Lung (tissue), 17 donors: ENCODE measurements at places on chromosomes 12 and 14. TPM values are rescaled to one million over a fixed set of nuclear protein-coding genes. Genes with fewer than 3 reads are reported as not detected.

GRCh38 chr12:105461271-105461943, 130.9 kb downstream of the C12orf75 start:
- H3K36me3 ChIP-seq: no peaks in the 10 kb centered on the region
- no peak for DNase-seq
- H3K27me3 ChIP-seq: no peaks in the 10 kb centered on the region
- H3K4me3 ChIP-seq: no peak overlapping the region
- H3K27ac ChIP-seq: no peak overlapping the region
- no peaks in the 10 kb centered on the region for H3K4me1 ChIP-seq

DNA sequence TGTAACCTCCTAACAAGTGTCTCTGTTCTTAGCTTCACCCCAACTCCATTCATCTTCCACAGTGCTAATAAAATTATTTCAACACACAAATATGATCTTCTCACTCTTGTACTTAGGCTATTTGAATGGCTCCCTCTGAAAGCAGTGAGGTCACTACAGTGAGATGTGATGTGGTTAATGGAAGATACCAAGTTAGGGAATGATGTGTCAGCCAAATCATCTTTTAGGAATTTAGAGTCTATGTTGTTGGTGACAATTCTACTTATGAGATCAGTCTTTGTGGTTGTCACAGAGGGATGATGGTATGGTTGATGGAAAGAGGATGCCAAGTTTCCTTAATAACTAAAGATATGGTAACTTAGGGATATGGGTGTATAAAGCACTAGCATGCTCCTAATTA, 57.6 kb downstream of the POLR3B start:
- H3K27me3 ChIP-seq: no peaks in the 10 kb centered on the region
- no peak for DNase-seq
- H3K4me3 ChIP-seq: no peak overlapping the region
- no peaks in the 10 kb centered on the region for H3K36me3 ChIP-seq

DNA sequence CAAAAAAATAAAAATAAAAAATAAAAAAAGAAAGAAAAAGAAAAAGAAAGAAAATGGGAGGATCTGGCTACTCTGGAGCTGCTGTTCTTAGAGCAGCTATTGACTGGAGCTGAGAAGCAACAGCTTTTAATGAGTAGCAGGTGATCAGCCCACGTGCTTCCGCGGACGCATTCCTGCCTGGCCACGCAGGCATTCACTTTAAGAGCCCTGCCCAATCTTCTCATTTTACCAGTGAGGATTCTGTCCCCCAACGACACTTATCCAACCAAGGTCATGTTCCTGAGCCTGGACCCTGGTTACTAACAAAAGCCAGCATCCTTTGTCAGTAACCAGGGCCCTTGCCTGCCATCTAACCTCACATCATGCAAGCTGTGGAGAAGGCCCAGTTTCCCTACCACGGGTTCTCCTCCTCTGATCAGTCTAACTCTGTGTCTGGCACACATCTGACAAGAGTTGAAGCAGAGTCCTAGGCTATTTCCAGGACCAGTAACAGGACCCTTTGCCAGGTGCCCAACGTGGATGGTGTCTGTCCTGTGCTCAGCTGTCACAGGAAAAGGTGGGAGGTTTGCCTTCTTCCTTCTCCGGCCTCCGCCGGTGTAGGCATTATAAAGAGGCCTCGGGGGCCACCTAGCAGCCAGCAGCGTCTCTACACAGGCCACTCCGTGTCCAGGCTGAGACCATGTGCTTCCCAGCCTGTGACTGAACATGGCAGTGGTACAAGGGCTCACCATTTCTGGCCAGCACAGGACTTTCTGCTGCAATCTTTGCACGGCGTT, 60.9 kb upstream of the GPATCH2L start:
- no peak overlapping the region for H3K4me3 ChIP-seq
- DNase-seq: peak; percentile 43
- H3K27ac ChIP-seq: no peak overlapping the region
- peaks cover 48% of the 10 kb centered on the region for H3K4me1 ChIP-seq
- H3K27me3 ChIP-seq: no peaks in the 10 kb centered on the region

The TMTC1 gene
- 33.6 TPM for total RNA-seq

GRCh38 chr14:65128096-65128495, 25.8 kb upstream of the MAX start:
- no peak overlapping the region for H3K4me3 ChIP-seq
- H3K27ac ChIP-seq: no peak overlapping the region
- no peaks in the 10 kb centered on the region for H3K27me3 ChIP-seq
- no peaks in the 10 kb centered on the region for H3K4me1 ChIP-seq

GRCh38 chr12:114588061-114588460, 95.9 kb downstream of the TBX3 start:
- H3K36me3 ChIP-seq: no peaks in the 10 kb centered on the region
- H3K4me1 ChIP-seq: no peaks in the 10 kb centered on the region
- DNase-seq: peak; percentile 3
- no peak overlapping the region for H3K27ac ChIP-seq
- H3K4me3 ChIP-seq: no peak overlapping the region
- H3K27me3 ChIP-seq: no peaks in the 10 kb centered on the region

The GRIP1 gene
- total RNA-seq: 1.3 TPM

The GPRC5D gene
- total RNA-seq: not detected

DNA sequence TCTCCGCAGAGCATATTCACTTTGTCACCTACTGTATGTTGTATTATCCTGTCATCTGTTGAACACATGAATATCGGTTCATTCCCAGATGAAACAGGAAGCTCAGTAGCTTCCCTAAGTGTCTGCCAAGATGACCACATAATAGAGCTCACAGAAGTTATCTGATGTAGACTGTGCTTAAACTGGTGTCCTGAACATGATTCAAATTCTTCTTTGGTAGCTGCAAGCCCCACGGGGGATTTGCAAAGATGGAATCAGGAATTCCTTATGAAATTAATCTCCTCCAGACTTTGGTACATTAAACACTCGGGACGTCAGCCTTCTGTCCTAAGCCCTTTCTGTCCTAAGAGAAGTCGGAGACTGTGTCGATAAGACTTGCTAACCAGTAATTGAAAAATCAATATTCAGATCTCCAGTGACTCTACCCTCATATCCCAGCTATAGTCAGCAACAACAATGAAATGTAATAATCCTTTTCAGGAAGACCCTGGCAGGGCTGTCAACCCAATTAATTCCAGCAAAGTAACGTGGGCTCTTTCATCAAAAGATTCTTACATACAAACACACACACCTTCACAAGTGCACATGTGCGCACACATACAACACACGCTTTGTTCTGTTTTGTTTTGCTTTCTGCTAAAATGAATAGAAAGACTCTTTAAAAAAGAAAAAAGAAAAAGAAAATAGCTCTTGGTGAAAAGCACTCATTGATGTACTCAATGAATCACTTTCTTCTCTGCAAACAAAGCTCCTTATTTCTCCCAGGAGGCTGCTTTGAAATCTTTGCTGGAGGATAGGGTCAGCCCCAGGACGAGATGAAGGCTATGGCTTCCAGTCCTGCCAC, 127.2 kb downstream of the RIMBP2 start:
- H3K4me1 ChIP-seq: no peaks in the 10 kb centered on the region
- no peaks in the 10 kb centered on the region for H3K27me3 ChIP-seq
- H3K36me3 ChIP-seq: no peaks in the 10 kb centered on the region
- no peak for DNase-seq

- H3K4me1 ChIP-seq: peaks cover 5% of the 10 kb centered on the region
- H3K4me3 ChIP-seq: no peak overlapping the region
- H3K27ac ChIP-seq: no peak overlapping the region
- no peaks in the 10 kb centered on the region for H3K27me3 ChIP-seq
- peak; percentile 85 for DNase-seq
These were observed 135.9 kb upstream of the NTF3 start for GRCh38 chr12:5295996-5296395.

- H3K27ac ChIP-seq: no peak overlapping the region
- no peaks in the 10 kb centered on the region for H3K27me3 ChIP-seq
- peaks cover 2% of the 10 kb centered on the region for H3K36me3 ChIP-seq
- H3K4me1 ChIP-seq: no peaks in the 10 kb centered on the region
- H3K4me3 ChIP-seq: no peak overlapping the region
- DNase-seq: no peak
These were observed 118.8 kb upstream of the SINHCAF start for GRCh38 chr12:31444736-31445135.

GRCh38 chr12:5803532-5803931, 141.5 kb downstream of the ANO2 start:
- peaks cover 3% of the 10 kb centered on the region for H3K27me3 ChIP-seq
- H3K27ac ChIP-seq: no peak overlapping the region
- no peaks in the 10 kb centered on the region for H3K36me3 ChIP-seq
- H3K4me3 ChIP-seq: no peak overlapping the region
- no peak for DNase-seq
- H3K4me1 ChIP-seq: no peaks in the 10 kb centered on the region

The C14orf180 gene
- 0.48 TPM for total RNA-seq

GRCh38 chr14:58887931-58888330, 250.2 kb downstream of the DACT1 start:
- no peak overlapping the region for H3K4me3 ChIP-seq
- H3K36me3 ChIP-seq: no peaks in the 10 kb centered on the region
- H3K27ac ChIP-seq: no peak overlapping the region
- DNase-seq: no peak
- H3K4me1 ChIP-seq: no peaks in the 10 kb centered on the region
- H3K27me3 ChIP-seq: no peaks in the 10 kb centered on the region

GRCh38 chr14:61569812-61570548, 125.3 kb upstream of the HIF1A start:
- peaks cover 18% of the 10 kb centered on the region for H3K4me1 ChIP-seq
- no peaks in the 10 kb centered on the region for H3K36me3 ChIP-seq
- H3K4me3 ChIP-seq: no peak overlapping the region
- no peak for DNase-seq

DNA sequence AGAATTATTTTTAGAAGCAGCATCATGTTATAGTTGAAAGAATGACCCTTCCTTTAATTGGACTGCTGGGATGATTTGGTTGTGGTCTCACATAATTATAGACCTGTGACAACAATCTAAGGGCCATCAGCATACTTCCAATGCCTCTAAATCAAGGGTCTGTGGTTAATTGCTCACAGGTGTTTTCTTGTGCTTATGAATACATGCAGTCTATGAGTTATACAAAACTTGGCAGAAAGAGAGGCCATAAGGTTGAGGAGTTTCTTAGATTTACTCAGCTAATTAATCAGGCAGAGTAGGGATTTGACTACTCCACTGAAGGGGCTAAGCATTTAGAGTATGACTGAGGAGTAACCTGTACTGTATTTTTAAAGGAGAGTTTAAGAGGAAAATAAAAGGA, 37.0 kb upstream of the FRMD6 start:
- H3K27me3 ChIP-seq: no peaks in the 10 kb centered on the region
- no peaks in the 10 kb centered on the region for H3K4me1 ChIP-seq
- H3K27ac ChIP-seq: no peak overlapping the region
- no peak overlapping the region for H3K4me3 ChIP-seq

DNA sequence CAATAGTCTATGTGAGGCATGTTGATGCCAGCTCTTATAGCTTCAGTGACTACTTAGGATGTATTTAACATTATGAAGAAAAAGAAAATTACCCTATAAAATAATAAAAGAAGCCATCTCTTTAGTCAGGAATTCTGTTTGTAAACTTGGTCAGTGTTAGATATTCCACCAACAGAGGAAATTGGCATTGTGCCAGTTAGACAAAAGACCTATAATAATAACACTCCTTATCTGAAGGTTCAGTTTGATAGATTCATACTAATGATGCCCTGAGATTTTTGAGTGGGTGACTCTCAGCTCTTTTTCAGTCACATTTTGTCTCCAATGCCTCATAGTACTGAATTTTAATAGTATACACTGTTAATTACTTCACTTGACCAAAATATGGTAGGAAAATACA, 6.6 kb downstream of the SYT10 start:
- H3K36me3 ChIP-seq: no peaks in the 10 kb centered on the region
- peaks cover 23% of the 10 kb centered on the region for H3K27me3 ChIP-seq
- no peaks in the 10 kb centered on the region for H3K4me1 ChIP-seq
- H3K4me3 ChIP-seq: no peak overlapping the region
- no peak overlapping the region for H3K27ac ChIP-seq

The PLCZ1 gene
- not detected for total RNA-seq

DNA sequence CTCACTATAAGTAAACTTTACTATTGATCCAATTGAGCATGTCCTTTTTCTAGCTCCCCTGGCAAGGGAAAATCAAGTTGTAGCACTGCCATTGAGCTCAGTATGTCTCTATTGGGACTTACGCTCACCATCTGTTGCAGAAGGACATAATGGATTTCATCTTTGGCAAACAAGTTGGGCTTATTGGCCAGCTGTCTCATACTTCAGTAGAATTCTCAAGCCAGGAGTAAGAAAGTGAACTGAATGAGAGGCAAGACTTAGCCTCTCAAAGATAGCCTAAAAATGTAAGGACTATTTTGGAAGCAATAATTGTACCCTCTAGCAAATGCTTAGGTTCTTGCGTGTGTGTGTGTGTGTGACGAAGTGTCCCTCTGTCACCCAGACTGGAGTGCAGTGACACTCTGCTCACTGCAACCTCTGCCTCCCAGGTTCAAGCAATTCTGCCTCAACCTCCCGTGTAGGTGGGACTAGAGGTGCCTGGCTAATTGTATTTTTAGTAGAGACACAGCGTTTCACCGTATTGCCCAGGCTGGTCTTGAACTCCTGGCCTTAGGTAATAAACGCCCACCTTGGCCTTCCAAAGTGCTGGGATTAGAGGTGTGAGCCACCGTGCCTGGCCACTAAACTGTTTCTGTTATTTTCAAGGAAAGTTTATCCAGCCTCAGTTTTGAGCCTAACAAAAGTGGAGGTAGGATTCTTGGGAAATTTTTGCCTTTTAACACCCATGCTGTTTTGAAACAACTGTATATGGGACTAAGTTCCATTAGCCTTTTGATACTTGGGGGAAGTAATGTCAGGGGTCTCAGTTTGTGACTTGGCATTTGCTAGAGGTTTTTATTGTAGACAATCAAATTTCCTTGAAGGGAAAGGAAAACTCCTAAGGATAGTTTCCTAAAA, 7.0 kb downstream of the HNRNPA1 start:
- no peak overlapping the region for H3K4me3 ChIP-seq
- no peak for DNase-seq
- H3K27me3 ChIP-seq: no peaks in the 10 kb centered on the region
- H3K27ac ChIP-seq: no peak overlapping the region
- peaks cover 38% of the 10 kb centered on the region for H3K36me3 ChIP-seq

DNA sequence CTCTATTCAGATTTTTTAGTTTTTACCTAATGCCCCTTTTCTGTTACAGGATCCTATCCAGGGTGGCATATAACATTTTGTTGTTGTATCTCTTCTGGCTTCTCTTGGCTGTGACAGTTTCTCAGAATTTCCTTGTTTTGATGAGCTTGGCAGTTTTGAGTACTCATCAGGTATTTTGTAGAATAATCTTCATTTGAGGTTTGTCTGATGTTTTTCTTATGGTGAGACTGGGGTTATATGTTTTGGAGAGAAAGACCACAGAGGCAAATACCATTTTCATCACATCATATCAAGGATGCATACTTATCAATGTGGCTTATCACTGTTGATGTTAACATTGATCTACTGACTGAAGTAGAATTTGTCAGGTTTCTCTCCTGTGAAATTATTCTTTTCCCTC, 14.0 kb upstream of the LYZ start:
- H3K27ac ChIP-seq: no peak overlapping the region
- no peaks in the 10 kb centered on the region for H3K27me3 ChIP-seq
- no peak overlapping the region for H3K4me3 ChIP-seq
- no peaks in the 10 kb centered on the region for H3K36me3 ChIP-seq
